ENCODE measurements at places on chromosomes 7 and 10. TPM values are rescaled to one million over a fixed set of nuclear protein-coding genes. Genes with fewer than 3 reads are reported as not detected.

DNA sequence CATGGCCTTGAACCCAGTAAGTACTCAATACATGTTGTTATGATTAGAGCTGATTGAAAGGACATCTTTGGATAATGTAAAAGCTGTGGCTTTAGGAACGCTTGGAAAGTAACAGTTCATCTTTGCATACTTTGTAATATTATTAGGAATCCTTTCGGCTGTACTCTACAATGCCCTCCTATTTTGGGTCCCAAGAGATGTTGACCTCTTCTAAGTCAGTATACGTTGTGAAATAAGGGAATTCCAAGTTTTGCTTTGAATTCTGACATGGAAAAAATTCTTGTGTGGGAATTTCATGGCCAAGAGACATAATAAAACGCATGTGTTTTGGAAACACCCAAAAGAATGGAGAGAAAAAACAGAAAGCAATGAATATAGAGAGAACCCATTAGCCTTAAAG lies 7.7 kb downstream of the AGR3 start:
- no peak for DNase-seq

GRCh38 chr7:134034652-134035051 lies 92.5 kb upstream of the LRGUK start:
- DNase-seq = no peak

- DNase-seq = no peak
Observed at GRCh38 chr10:50554995-50555568, 68.7 kb downstream of the SGMS1 start.

DNA sequence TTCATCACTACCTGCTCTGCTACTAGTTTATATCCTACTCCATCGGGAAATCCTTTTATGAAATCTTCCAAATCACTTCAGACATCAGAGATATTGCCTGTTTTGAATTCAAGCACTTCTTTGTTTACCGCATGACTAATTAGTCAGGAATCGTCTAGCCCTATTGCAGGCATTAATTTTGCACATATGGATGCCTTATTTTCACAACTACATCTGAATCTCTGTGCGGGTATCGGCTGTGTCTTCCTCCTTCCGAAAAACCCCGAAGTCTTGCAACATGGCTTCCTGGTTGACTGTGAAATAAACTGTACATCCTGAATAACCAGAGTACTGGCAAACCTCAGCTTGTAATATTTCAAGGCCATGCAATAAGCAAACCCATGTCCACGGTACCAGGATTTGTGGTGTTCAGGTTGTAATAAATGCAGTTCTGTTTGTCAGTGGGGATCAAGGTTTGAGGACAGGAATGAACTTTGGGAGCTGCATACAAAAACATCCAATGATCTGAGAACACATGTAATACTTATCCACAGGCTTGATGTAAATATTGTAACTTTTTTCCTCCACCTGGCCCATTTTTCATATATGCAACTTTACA lies 642.1 kb downstream of the PARD3 start:
- no peak for DNase-seq

GRCh38 chr7:36430881-36431280 lies 41.2 kb downstream of the ANLN start:
- DNase-seq = no peak

SLC18A2 gene
- 0.14 TPM for polyA plus RNA-seq

C10orf53 gene
- polyA plus RNA-seq = not detected

PDGFA gene
- polyA plus RNA-seq = 17.9 TPM

GRCh38 chr10:82161264-82161663 lies 286.3 kb downstream of the NRG3 start:
- DNase-seq = no peak

DNA sequence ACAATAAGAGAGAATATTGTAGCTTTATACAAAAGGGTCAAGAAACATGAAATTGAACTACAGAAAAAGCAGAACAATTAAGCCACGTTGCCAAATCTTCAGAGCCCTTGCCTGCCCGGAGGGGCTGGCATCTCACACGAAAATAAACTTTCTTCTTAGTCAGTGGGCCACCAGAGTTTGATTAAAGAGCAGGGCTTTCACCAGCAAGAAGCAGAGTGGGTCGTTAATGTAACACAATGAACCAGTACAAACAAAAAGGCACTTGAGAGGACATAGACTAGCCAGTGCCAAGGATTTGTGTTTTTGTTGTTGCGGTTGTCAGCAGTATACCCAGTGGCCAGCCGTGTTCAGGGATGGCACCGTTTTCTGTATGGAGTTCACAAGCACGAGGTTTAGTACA lies 155.4 kb downstream of the NRP1 start:
- DNase-seq = no peak

DNA sequence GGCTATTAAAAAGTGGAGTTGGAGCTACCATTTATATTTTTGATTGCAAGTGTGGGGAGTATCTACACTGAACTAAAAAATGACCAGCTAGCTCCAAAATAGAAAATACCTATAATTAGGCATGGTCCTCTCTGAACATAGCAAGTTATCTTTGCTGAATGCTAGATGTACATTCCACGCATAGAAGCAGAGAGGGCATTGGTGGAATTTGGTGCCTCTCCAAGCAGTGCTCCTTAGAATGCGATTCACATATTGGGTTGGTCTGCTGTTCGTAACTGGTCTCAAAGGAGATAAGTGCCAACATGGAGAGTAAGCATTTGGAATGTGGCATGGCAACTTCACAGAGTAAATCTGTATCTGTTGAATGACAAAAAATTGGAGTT lies 196.2 kb downstream of the PTN start:
- no peak for DNase-seq

- no peak for DNase-seq
Observed at GRCh38 chr7:101985903-101986734, 168.7 kb downstream of the CUX1 start.

LEP gene
- 0.12 TPM for polyA plus RNA-seq

GRCh38 chr7:65749518-65749917 lies 123.4 kb upstream of the VKORC1L1 start:
- DNase-seq = no peak

GRCh38 chr10:19683960-19684359 lies 132.3 kb upstream of the PLXDC2 start:
- no peak for DNase-seq

GRCh38 chr7:38977685-38978084 lies at the start of gene POU6F2:
Gene POU6F2, plus strand, starts transcription at chr7:38977909. Its CDS starts 45 bp downstream, at chr7:38977954.
- no peak for DNase-seq

DNA sequence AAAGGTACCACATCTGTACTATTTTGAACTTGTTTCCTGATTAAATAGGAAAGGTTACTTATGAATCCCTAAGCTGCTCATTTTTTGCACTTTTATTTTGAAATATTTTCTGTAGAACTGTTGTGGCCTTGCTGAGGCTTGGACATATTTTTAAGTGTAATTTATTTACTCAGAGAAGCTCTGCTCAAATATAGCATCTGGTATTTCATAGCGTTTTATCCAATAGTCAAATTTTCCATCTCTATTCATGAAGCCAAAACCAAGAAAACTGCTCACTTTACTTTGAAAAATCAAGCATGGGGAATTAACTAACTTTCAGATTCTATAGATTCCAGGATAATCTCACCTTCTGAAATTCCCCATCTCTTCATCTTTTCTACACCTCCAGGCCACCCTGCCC lies 6.6 kb upstream of the FAM3C start:
- DNase-seq = no peak

- peak; percentile 56 for DNase-seq
Observed at GRCh38 chr10:70558871-70559810, 43.4 kb downstream of the PRF1 start.

GRCh38 chr10:88149906-88150305 lies 286.5 kb downstream of the PTEN start:
- no peak for DNase-seq

DNA sequence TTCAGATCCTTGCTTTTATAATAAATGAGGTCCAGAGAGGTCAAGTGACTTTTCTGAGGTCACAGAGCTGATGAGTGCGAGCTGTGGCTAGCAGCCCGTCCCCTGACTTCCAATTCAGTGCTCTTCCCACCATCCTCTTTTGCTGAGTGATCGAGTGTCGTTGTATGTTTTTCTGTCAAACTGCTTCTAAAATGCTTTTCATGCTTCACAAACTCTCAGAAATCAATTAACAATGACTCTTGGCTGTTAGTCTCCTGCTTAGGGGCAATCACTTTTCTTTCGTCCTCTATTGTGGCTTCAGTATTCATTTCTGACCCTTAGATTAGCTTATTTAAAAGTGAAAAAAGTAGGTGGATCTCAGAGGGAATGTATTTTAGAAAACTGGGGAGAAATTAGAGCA lies 423.7 kb downstream of the DPP6 start:
- DNase-seq = no peak

PDE1C gene
- 35.3 TPM for polyA plus RNA-seq

DNA sequence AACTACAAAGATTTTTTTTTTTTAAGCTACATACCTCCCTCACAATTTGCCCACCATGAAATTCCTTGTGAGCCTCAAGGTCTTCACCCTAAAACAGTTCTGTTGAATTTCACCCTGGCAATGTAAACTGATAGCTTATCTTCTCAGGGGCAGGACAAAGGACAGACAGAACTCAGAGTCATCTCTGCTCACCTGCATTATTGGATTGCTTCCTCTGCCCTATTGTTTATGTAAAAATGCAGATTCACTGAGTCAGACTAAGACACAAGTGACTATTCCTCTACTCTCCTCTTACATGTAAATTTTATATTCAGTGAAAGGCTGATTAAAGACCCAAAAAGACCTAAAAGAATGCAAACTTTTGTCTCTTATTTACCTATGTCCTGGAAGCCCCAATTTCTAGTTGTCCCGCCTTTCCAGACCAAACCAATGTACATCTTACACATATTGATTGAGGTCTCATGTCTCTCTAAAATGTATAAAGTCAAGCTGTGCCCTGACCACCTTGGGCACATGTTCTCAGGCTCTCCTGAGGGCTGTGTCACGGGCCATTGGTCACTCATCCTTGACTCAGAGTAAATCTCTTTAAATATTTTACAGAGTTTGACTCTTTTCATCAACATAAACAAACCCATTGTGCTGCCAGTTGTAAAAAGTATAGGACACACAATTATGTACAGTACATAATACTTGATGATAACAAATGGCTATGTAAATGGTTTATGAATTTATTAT lies 440.2 kb downstream of the HTR7 start:
- no peak for DNase-seq

- DNase-seq = no peak
Observed at GRCh38 chr7:24381894-24382505, 98.0 kb downstream of the NPY start.

AFAP1L2 gene
- polyA plus RNA-seq = 2.8 TPM

GRCh38 chr7:40009301-40009700 lies 59.2 kb downstream of the CDK13 start:
- no peak for DNase-seq

TAS2R41 gene
- not detected for polyA plus RNA-seq

DNA sequence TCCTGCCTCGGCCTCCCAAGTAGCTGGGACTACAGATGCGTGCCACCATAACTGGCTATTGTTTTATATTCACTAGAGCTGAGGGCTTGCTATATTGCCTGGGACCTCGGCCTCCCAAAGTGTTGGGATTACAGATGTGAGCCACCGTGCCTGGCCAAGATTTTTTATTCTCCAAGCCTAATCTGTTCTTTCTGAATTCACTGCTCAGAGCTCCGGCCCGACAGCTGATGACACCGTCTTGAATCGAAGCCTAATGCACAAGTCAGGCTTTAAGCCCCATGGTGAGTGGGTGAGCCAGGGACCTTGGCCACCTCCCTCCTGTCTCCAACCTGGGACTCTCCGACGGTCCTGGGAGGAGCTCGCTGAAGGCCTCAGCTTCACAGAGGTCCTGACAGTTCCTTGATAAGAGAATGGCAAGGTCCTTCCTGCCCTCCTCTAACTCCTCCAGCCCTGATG lies 338.9 kb downstream of the WDR37 start:
- DNase-seq = no peak

GPR146 gene
- polyA plus RNA-seq = 26.4 TPM

- no peak for DNase-seq
Observed at GRCh38 chr10:110323503-110323902, 18.8 kb upstream of the SMNDC1 start.

HMX3 gene
- polyA plus RNA-seq = not detected

NPSR1 gene
- polyA plus RNA-seq = not detected

- no peak for DNase-seq
Observed at GRCh38 chr7:94174956-94175355, 170.8 kb upstream of the BET1 start.

DNA sequence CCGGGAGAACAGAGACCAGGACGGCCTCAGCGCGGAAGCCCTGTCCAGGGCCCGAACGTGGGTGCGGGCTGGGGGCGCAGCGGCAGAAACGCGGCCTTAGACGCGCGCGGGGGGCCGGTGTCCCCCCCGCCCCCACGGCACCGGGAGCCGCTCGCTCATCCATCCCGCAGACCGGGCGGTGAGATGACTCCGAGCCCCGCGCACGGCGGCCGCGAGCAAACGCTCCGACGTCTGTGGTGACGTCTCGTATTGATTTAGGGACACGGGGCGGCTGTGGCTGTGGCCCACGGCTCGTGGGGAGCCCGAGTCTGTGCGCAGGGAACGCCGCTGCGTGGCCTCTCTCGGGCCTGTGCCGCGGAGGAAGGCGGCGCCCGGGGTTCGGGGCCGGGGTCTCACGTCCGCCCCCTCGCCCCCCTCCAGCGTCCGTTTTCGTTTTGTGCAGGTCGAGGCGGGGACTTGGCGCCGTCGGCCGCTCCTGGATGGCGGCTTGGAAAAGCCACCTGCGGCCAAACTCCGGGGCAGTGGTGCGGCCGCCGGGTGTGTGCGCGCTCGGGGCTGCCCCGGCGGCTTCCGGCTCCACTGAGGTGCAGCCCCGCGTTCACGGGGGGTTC lies 1.0 kb upstream of the NKX6-2 start:
- no peak for DNase-seq

MOSPD3 gene
- 12.3 TPM for polyA plus RNA-seq

FZD1 gene
- 9.9 TPM for polyA plus RNA-seq

GRCh38 chr7:117807676-117808075 lies 65.6 kb downstream of the CTTNBP2 start:
- DNase-seq = no peak

NAPEPLD gene
- polyA plus RNA-seq = 3.3 TPM

DNA sequence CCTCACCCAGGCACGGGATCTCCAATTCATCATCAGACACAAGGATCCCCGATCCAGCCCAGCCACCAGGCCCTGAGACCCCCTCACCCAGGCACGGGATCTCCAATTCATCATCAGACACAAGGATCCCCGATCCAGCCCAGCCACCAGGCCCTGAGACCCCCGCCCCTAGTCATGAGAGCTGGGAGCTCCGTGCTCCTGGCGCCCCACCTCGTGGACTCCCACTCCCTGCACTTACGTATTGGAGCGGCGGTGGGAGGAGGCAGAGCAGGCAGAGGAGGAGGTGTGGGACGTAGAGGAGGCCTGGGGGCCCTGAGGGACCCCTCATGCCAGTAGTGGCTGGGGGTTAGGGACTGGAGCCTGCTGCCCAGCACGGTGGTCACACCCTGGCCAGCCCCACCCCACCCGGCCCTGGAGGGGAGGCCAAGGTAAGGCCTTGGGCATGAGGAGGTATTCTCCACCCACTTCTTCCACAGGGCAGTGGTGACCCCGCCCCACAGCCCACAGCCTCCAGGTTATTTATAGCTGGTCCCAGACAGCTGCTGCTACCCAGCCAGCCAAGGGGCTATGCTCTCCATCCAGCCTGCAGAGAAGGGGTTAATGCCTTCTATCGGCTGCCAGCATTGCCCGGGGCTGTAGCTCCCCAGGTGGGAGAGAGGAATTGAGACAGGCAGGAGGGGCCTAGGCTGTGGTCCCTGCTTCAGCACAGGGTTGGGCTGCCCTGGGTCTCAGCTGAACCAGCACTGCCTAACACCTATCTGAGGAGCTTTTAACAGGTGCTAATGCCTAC lies 17.6 kb upstream of the CRHR2 start:
- DNase-seq = no peak

- no peak for DNase-seq
Observed at GRCh38 chr10:71842422-71842821, 8.6 kb downstream of the PSAP start.

CCL24 gene
- polyA plus RNA-seq = 0.18 TPM
